Endothelial cell of umbilical vein (primary cell): ENCODE measurements at places on chromosomes 4 and X. TPM values are rescaled to one million over a fixed set of nuclear protein-coding genes. Genes with fewer than 3 reads are reported as not detected.
A peak's percentile ranks its signal among the peaks of the same experiment; 100 is the strongest.

- DNase-seq: no peak
Measured at GRCh38 chr4:123972031-123972430, 575.4 kb downstream of the SPRY1 start.

DNA sequence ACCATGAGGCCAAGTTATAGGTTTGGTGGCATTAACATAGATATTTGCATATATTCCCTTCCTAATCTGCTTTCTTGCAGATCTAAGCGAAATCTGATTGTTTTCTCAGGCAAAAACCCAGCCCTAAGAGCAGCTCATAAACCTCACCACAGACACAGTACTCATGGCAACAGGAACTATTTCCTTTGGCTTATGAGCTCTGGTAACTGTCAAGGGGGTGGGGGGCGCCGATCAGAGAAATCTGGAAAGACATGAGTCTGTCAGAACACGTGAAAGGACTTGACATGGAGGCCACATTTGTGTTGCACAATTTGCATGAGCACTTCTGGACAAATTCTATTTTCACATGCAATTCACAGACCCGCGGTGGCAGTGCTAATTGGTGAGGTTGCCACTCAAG lies 83.7 kb downstream of the MGST2 start:
- DNase-seq: peak; percentile 32

DNA sequence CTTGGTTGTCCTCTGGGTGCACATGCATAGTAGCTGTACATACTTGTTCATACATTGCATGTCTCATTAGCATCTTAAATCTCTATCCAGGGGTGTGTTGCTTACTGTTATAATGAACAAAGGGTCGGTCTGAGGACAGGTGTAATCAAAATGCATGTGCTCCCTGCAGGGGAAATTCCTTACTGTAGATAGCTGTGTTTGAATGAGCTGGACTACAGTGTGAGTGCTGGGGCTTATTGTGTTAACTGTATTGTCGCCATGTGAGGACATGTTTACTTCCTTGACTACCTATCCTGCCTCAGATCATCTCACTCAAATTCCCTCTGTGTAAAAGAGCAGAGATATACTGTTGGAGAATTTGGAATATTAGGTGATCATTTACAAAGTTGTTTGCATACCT lies 98.7 kb downstream of the KLHL34 start:
- DNase-seq: no peak

The CT45A10 gene
- polyA plus RNA-seq: not detected in 2 replicates

GRCh38 chrX:7219153-7219705 lies 71.3 kb upstream of the PUDP start:
- no peak for DNase-seq

DNA sequence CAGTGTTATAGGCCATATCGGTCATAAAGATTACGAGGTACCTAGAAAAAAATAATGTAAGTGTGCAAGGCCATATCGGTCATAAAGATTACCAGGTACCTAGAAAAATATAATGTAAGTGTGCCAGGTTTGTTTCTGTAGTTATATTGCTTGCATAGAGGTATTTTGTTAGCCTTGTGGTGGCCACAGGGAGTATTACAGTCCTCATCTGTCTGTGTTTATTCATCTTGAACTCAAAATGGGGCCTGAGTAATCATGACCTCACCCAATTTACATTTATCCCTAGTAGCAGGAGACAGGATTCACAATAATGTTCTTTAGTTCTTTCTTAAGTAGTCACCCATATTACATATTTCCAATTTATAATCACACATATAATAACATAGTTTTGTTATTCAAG lies 459.7 kb downstream of the MID1IP1 start:
- no peak for DNase-seq

- no peak for DNase-seq
Measured at GRCh38 chrX:23292354-23292987, 42.2 kb upstream of the PTCHD1 start.

The NXF2B gene
- polyA plus RNA-seq: not detected in 2 replicates

The NPY1R gene
- 0.08 and 0.21 TPM in 2 replicates for polyA plus RNA-seq

GRCh38 chrX:117510453-117510852 lies 606.2 kb downstream of the KLHL13 start:
- DNase-seq: no peak

DNA sequence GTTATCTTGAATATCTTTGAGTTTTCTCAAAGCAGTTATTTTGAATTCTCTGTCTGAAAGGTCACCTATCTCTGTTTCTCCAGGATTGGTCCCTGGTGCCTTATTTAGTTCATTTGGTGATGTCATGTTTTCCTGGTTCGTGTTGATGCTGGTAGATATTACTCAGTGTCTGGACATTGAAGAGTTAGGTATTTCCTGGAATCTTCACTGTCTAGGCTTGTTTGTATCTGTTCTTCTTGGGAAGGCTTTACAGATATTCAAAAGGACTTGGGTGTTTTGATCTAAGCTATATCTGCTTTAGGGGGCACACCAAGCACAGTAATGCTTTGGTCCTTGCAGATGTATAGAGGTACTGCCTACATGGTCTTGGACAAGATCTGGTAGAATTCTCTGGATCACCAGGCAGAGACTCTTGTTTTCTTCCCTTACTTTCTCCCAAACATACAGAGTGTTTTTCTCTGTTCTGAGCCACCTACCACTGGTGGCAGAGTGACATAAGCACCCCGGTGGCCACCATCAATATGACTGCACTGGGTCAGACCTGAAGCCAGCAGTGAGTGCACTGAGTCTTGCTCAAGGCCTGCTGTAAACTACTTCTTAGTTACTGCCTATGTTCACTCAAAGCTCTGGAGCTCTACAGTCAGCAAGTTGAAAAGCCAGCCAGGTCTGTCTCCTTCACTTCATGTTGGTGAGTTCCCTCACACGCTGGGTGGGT lies 193.5 kb upstream of the AMOT start:
- no peak for DNase-seq

DNA sequence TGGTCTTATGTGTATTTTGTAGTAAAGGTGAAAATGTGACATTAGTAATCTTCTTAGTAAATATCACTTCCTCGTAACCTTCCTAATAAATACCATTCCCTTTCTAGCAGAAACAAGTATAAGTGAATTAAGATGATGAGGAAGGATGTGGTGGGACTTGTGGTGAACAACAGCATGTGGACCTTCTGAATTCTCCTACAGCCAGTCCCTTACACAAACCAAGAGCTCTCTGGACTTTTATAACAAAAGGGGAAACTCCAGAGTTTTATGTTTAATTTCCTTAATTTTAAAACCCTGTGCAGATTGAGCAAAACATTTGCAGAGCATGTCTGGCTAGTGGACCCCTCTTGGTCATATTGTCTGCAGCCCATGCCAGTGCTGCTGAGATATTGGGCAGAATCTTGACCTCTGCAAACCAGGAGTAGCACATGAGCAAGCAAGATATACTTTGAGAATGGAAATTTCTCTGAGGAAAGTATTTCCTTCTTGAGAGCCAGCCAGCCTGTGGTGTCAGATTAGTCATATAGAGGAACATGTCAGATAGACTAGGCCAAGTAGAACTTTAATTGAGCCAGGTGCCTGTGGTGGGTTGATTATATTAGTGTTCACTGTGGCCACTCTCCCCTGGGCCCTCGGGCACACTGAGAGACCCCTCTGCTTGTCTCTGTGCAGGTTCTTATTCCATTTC lies 328.2 kb downstream of the DKK2 start:
- peak; percentile 89 for DNase-seq

The PAGE5 gene
- polyA plus RNA-seq: not detected in 2 replicates

The BMPR1B gene
- polyA plus RNA-seq: 0.25 and 0.28 TPM in 2 replicates
